ENCODE measurements at places on chromosomes 13 and 19. TPM values are rescaled to one million over a fixed set of nuclear protein-coding genes. Genes with fewer than 3 reads are reported as not detected.
A peak's percentile ranks its signal among the peaks of the same experiment; 100 is the strongest.

GRCh38 chr19:16416991-16417390, 54.8 kb downstream of the EPS15L1 start:
- no peaks in the 10 kb centered on the region for H3K27me3 ChIP-seq
- H3K27ac ChIP-seq = no peak overlapping the region
- no peaks in the 10 kb centered on the region for H3K4me1 ChIP-seq
- no peak overlapping the region for H3K4me3 ChIP-seq
- H3K36me3 ChIP-seq = peaks cover 75% of the 10 kb centered on the region
- DNase-seq = no peak

DNA sequence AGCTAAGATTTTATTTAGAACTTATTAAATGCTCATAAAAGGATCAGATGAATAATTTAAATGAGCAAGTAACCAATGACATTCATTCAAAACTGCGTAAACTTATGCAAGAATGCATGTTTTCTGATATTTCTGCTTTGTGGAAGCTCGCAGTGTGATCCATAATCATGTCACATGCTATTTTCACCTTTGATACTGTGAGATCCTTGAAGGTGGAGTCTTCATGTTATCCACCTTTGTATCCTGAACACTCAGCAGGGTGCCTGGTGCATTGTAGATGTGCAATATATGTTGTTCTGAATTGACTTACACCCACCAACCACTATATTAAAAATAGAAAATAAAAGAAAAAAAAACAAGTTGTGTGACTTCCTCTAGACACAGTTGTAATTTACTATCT, 333.5 kb downstream of the DCT start:
- no peaks in the 10 kb centered on the region for H3K4me1 ChIP-seq
- no peaks in the 10 kb centered on the region for H3K36me3 ChIP-seq

- no peak overlapping the region for H3K4me3 ChIP-seq
- no peaks in the 10 kb centered on the region for H3K4me1 ChIP-seq
- H3K36me3 ChIP-seq = no peaks in the 10 kb centered on the region
- H3K27ac ChIP-seq = no peak overlapping the region
- H3K27me3 ChIP-seq = no peaks in the 10 kb centered on the region
Measured at GRCh38 chr13:112624040-112624439, 36.1 kb upstream of the TUBGCP3 start.

Gene GAS6
- total RNA-seq = 36.5 TPM

DNA sequence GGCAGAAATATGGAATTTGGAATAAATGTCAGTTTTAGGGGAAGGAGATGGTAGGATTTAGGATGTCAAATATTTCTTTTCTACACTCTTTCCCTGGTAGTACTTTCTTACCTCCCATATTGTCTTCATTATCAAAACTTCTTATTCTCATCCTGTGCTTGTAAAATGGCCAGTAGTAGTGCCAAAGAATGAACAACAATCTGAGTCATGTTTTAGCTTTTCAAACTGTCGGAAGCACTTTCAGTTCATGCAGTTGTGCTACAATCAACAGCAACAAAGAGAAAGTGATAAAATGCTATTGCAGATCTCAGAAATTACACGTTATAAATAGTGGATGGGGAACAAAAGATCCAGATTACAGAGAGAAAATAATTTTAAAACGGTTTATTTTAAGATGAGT, 193.7 kb upstream of the RXFP2 start:
- no peaks in the 10 kb centered on the region for H3K27me3 ChIP-seq
- no peak overlapping the region for H3K4me3 ChIP-seq
- no peaks in the 10 kb centered on the region for H3K36me3 ChIP-seq
- no peak for DNase-seq
- no peak overlapping the region for H3K27ac ChIP-seq
- H3K4me1 ChIP-seq = no peaks in the 10 kb centered on the region

GRCh38 chr19:51323481-51324166, 12.2 kb downstream of the IGLON5 start:
- H3K4me1 ChIP-seq = no peaks in the 10 kb centered on the region
- H3K36me3 ChIP-seq = no peaks in the 10 kb centered on the region
- H3K4me3 ChIP-seq = no peak overlapping the region
- H3K27ac ChIP-seq = no peak overlapping the region
- H3K27me3 ChIP-seq = peaks cover 30% of the 10 kb centered on the region

Gene CFAP97D2
- 0.66 TPM for total RNA-seq

DNA sequence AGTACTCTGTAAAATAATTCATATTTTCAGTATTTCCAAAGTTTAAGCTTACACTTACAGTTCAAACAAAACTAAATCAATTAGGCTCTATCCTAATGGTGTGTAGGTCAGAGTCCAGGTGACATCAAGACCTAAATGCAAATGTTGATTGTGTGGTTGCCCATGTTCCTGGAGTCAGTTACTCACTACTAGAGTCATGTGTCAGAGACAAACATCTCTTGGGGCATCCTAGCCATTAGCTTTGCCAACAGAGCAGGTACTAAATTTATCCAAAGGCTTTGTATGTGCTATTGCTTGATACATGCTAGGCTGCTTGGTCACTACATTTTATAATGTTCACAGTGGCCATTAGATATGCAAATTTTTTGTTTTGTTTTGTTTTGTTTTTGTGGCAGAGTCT, 11.7 kb downstream of the SPRY2 start:
- H3K36me3 ChIP-seq = no peaks in the 10 kb centered on the region
- H3K4me3 ChIP-seq = no peak overlapping the region
- no peak overlapping the region for H3K27ac ChIP-seq
- DNase-seq = no peak
- no peaks in the 10 kb centered on the region for H3K4me1 ChIP-seq

Gene CASP14
- 0.24 TPM for total RNA-seq

Gene ZNF799
- 8.0 TPM for total RNA-seq

GRCh38 chr19:12526542-12526941, 24.7 kb downstream of the ZNF564 start:
- no peak for DNase-seq
- no peak overlapping the region for H3K27ac ChIP-seq
- no peak overlapping the region for H3K4me3 ChIP-seq
- no peaks in the 10 kb centered on the region for H3K4me1 ChIP-seq

- no peaks in the 10 kb centered on the region for H3K27me3 ChIP-seq
- H3K27ac ChIP-seq = no peak overlapping the region
- DNase-seq = no peak
- H3K36me3 ChIP-seq = no peaks in the 10 kb centered on the region
- H3K4me3 ChIP-seq = no peak overlapping the region
Measured at GRCh38 chr13:36417331-36417730, 15.0 kb upstream of the CCNA1 start.

GRCh38 chr13:27790523-27790922, 1.8 kb upstream of the GSX1 start:
- DNase-seq = no peak
- H3K4me1 ChIP-seq = peaks cover 17% of the 10 kb centered on the region
- H3K4me3 ChIP-seq = peak overlapping the region; percentile 55
- no peaks in the 10 kb centered on the region for H3K36me3 ChIP-seq

- no peaks in the 10 kb centered on the region for H3K27me3 ChIP-seq
- no peak overlapping the region for H3K4me3 ChIP-seq
- H3K27ac ChIP-seq = no peak overlapping the region
- no peaks in the 10 kb centered on the region for H3K4me1 ChIP-seq
- DNase-seq = no peak
Measured at GRCh38 chr19:6970021-6970420, 51.2 kb downstream of the MBD3L2B start.

GRCh38 chr13:101996954-101997353, 404.9 kb downstream of the FGF14 start:
- H3K4me1 ChIP-seq = no peaks in the 10 kb centered on the region
- H3K36me3 ChIP-seq = no peaks in the 10 kb centered on the region
- H3K27ac ChIP-seq = no peak overlapping the region
- H3K27me3 ChIP-seq = no peaks in the 10 kb centered on the region

DNA sequence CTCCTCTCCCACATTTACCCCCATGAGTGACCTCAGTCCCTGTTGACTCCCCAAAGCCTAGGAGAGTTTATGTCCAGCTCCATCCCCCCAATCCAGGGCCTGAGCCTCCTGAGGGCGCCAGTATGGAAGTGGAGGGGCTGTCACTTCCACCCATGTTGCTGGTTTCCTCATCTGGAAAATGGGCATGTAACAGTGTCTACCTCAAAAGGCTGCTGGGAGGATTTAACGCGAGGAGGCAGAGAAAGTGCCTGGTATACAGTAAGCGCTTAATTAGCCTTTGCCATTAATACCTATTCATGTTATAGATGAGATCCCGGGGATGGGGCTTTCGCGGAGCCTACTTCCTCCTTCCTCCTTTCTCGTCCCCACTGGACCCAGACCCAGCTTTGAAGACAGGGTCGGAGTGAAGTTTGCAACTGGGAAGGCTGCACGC, 476 bp downstream of the TYK2 start:
- H3K27ac ChIP-seq = peak overlapping the region; percentile 75
- no peak for DNase-seq
- H3K4me1 ChIP-seq = peaks cover 15% of the 10 kb centered on the region
- H3K4me3 ChIP-seq = peak overlapping the region; percentile 96
- peaks cover 2% of the 10 kb centered on the region for H3K27me3 ChIP-seq
- H3K36me3 ChIP-seq = peaks cover 17% of the 10 kb centered on the region

DNA sequence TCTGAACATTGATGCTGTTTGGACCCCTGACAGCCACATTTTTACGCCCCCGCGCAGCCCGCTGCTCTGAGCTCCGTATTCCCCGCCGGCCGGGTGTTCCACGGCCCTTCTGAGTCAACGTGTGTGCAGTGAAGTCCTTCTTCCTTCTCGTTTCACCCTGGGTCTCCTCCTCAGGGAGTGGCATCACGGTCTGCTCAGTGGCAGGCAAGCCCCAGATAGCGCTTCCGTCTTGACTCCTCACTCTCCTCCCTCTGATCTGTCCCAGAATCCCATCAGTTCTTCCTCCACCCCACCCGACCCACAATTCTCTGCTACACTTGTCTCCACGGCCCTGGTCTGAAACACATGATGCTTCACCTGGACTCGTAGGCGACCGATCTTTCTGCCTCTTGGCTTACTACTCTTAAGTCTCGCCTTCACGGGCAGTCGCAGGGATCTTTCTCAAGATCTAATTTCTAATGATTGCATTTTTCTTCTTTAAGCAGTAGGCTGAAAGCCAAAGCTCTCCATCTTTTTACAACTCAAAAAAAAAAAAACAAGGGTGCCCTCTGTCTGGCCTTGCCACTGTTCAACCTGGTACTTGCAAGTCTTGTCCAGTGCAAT, 33.9 kb downstream of the CCNE1 start:
- peaks cover 30% of the 10 kb centered on the region for H3K4me1 ChIP-seq
- DNase-seq = no peak
- peak overlapping the region; percentile 59 for H3K4me3 ChIP-seq
- H3K36me3 ChIP-seq = no peaks in the 10 kb centered on the region
- H3K27ac ChIP-seq = peak overlapping the region; percentile 33

DNA sequence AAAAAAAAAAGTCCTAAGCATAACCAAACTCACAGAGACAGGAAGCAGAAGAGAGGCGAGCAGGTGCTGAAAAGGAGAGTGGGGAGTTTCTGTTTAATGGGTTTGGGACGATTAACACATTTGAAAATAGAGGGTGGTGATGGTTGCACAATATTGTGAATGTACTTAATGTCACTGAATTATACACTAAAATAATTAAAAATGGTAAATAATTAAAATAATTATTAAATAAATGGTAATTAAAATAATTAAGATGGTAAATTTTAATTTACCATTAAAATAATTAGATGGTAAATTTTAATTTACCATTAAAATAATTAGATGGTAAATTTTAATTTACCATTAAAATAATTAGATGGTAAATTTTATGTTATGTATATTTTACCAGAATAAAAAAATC, 74.8 kb upstream of the XPO4 start:
- H3K4me1 ChIP-seq = no peaks in the 10 kb centered on the region
- DNase-seq = no peak
- H3K36me3 ChIP-seq = no peaks in the 10 kb centered on the region
- no peak overlapping the region for H3K27ac ChIP-seq
- no peak overlapping the region for H3K4me3 ChIP-seq

Gene TNFSF9
- 0.52 TPM for total RNA-seq

DNA sequence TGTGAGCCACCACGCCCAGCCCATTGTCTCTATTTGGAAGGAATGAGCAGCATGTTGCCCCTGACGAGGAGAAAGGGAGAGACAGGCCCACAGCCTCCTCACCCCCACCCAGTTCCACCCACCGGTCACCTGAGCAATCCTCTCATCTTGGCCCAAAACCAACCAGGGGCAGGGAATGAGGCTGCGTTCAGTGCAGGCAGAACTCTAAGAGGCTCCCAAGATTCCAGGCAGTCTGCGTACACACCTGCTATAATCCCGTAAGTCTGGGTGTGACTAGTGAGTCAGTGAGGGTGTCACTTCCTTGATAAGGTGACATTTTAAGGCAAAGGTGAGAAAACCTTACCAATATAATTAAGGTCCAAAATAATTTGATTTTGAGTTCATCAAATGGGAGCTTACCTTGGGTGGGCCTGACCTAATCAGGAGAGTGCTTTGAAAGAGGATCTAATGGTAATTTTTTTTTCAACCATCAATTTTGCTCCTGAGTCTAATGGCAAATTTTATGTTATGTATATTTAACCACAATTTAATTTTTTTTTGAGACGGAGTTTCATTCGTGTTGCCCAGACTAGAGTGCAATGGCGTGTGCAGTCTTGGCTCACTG, 26.9 kb upstream of the KLF2 start:
- H3K36me3 ChIP-seq = no peaks in the 10 kb centered on the region
- no peak for DNase-seq
- no peaks in the 10 kb centered on the region for H3K4me1 ChIP-seq
- H3K27ac ChIP-seq = no peak overlapping the region

- DNase-seq = no peak
- H3K27me3 ChIP-seq = no peaks in the 10 kb centered on the region
- peak overlapping the region; percentile 73 for H3K4me3 ChIP-seq
Measured at GRCh38 chr19:29665826-29666577, 741 bp downstream of the PLEKHF1 start.

- H3K4me3 ChIP-seq = no peak overlapping the region
- H3K36me3 ChIP-seq = no peaks in the 10 kb centered on the region
- peaks cover 16% of the 10 kb centered on the region for H3K4me1 ChIP-seq
- no peak overlapping the region for H3K27ac ChIP-seq
Measured at GRCh38 chr19:8366121-8366581, 2.2 kb downstream of the ANGPTL4 start.

Gene SLITRK5
- 0.14 TPM for total RNA-seq

GRCh38 chr13:52001120-52001731, 10.0 kb downstream of the ATP7B start:
- no peak overlapping the region for H3K4me3 ChIP-seq
- H3K27me3 ChIP-seq = no peaks in the 10 kb centered on the region
- no peak overlapping the region for H3K27ac ChIP-seq
- H3K36me3 ChIP-seq = no peaks in the 10 kb centered on the region
- no peaks in the 10 kb centered on the region for H3K4me1 ChIP-seq
- no peak for DNase-seq

Gene TMEM238
- 2.5 TPM for total RNA-seq

DNA sequence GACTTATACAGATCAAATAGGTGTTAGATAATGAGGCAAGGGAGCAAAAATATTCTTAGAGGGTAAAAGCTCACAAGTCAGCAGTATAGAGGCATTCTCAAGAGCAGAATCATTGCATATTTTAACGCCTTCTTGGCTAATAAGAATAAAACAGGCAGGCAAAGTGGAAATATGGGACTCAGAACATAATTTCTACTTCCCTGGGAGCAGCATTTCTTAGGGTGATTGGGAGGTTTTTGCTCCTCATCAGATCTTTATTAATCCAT, 39.6 kb downstream of the LHFPL6 start:
- no peak overlapping the region for H3K27ac ChIP-seq
- DNase-seq = no peak
- no peaks in the 10 kb centered on the region for H3K4me1 ChIP-seq
- no peaks in the 10 kb centered on the region for H3K36me3 ChIP-seq
- H3K4me3 ChIP-seq = no peak overlapping the region
- no peaks in the 10 kb centered on the region for H3K27me3 ChIP-seq

Gene KANK3
- 3.3 TPM for total RNA-seq

Gene OR4F17
- not detected for total RNA-seq

Gene KCNC3
- 0.47 TPM for total RNA-seq

All from thymus (tissue), 14 donors.